Posterior cingulate gyrus (tissue), 11 donors: ENCODE measurements at places on chromosomes 1 and 21.

DNA sequence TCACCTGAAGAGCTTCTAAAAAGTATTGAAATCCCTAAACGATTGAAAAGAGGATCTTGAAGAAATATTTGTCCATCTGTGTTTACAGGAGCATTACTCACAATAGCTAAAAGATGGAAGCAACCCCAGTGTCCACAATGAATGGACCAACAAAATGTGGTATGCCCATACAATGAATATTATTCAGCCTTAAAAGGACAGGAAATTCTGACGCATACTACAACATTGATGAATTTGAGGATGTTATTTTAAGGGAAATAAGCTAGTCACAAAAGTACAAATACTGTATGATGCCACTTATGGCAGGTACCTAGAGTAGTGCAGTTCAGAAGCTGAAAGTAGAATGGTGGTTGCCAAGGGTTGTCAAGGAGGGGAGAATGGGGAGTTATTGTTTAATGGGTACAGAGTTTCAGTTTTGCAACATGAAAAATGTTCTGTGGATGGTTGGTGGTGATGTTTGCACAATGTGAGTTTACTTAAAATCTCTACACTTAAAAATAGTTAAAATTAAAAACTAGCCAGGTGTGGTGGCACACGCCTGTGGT, 37.1 kb upstream of the GADD45A start:
- DNase-seq: no peak

DNA sequence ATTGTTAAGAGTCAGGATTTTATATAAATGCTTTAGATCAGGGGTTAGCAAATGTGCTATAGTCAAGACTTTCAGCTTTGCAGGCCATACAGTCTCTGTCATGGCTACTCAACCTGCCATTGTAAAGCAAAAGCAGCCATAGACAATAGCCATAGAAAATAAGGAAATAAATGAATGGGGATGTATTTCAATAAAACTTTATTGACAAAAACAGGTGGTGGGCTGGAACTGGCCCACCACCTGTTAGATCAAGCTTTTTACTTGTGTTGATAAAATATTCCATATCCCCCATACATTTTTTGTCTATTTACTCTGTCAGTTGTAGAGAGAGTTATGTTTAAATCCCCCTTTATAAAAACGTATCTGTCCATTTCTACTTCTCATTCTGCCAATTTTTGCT, 98.9 kb downstream of the HIVEP3 start:
- DNase-seq: no peak

DNA sequence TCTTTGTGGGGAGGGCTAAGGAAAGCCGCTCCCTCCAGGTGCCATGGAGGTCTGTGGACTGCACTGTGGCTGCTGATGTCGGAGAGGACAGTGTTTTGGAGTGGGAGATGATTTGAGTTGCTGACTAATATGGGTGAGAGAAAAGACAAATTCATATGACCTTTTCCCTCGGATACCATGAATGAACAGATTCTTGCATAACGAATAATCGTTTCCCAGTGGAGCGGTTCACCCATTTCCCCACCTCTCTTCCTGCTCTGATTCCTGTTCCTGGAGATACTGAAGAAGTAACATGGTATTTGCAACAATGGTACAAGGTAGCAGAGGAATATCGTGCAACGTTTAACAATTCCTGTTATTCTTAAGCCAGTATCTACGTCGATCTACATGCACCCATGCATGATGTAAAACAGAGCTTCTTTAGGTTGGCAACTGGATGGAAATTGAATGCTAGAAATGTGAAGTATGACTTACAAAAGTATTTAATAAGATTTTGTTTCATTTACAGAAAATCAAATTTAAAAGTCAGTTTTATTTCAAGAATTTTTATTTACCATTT, 227.1 kb downstream of the TOMM20 start:
- no peak for DNase-seq

- DNase-seq: no peak
Observed at GRCh38 chr21:17441370-17441769, 71.5 kb upstream of the CXADR start.

- DNase-seq: no peak
Observed at GRCh38 chr1:201904579-201904978, 15.9 kb downstream of the SHISA4 start.

DNA sequence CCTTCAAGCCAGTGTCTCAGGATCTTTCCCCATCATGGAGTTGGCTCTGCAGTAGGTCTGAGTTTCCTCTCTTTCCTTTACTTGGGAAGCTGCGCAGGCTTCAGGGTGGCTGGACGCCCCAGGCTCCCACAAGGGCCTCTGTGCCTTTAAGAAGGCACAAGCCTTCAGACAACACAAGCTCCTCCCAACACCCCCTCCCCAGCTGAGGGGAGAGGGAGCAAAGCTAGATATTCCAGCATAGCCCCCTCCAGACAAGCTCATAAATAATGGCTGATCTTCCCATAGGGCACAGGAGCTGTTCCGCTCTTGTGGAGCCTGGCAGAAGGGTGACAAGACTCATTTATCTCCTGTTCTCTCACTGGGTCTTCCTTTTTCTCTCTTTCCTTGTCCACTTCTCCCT, 27.9 kb upstream of the ATP2B4 start:
- peak; percentile 25 for DNase-seq

DNA sequence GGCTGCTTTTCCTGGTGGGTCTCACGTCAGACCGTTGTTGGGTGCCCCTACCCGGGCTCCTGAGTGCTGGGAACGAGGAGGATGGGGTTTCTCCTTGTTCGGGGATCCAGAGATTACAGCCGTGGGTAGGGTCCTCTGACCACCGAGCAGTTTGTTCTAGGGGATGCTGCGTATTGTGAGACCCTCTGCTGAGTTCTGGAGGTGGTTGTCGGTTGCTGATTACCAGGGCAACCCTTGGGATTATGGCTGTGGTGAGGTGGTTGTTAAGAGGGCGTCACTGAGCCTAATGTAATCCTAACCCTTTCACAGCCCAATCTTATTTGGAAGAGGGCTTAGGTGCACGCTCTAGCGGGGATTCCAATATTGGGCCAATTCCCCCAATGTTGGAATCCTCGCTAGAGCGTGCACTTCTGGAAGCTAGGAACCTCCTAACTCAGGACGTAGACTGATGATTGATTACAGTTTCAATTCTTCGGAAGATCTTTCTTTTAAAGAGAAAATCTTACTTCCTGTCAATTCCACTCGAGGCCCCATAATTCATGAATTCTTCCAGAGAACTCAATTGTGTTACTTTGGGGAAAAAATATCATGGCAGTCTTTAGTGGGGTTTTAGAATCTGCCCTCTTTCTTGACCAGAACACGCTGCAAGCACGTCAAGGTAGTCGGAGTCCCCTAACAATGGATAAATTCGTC, 483 bp downstream of the TCEANC2 start:
- DNase-seq: no peak

- no peak for DNase-seq
Observed at GRCh38 chr1:6911974-6912373, 126.7 kb downstream of the CAMTA1 start.

GRCh38 chr21:42373196-42373907, 7.0 kb upstream of the TFF1 start:
- no peak for DNase-seq

DNA sequence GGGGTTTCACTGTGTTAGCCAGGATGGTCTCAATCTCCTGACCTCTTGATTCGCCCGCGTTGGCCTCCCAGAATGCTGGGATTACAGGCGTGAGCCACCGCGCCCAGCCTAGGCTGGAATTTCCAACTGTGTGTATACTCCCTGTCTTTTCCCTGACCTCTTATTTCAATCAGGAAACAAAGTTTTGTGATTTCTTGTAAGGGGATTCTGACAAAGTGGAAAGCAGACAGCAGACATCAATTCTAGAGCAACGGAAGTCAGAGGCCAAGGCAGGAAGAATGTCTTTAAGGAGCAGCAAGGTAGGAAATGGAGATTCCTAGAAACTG, 36.0 kb upstream of the SLC44A3 start:
- no peak for DNase-seq

GRCh38 chr1:185566995-185567394, 167.2 kb upstream of the HMCN1 start:
- no peak for DNase-seq

DNA sequence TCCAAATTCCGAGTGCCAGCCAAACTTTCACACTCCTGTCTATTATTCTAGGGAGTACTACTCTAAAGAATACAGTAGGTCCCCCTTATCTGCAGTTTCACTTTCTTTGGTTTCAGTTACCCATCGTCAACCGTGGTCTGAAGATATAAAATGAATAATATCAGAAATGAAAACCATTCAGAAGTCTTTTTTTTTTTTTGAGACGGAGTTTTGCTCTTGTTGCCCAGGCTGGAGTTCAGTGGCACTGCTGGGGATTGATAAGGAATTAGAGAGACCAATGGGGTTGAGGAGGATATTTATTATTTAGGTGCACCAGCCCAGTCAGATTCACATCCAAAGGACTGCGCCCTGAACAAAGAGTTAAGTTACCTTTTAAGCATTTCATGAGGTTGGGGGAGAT, 52.9 kb upstream of the SRSF10 start:
- DNase-seq: no peak

DNA sequence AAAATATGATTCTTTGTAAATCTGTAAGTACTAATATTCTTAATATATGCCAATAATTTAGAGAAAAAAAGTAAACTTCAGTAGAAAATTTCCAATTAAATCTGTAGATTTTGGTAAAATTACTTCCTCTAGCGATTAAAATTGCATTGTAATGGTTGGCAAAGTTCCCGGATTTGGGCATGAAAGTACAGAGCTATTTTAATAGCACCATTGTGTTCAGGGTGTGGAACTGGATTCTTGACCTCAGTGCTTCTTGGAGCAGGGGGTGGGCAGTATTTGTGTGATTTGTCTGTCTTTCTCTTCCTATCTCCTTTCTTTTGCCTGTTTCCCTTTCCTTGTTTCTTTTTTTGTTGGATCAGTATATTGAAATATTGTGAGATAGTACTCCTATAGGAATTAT, 72.1 kb downstream of the DNM3 start:
- DNase-seq: no peak

DNA sequence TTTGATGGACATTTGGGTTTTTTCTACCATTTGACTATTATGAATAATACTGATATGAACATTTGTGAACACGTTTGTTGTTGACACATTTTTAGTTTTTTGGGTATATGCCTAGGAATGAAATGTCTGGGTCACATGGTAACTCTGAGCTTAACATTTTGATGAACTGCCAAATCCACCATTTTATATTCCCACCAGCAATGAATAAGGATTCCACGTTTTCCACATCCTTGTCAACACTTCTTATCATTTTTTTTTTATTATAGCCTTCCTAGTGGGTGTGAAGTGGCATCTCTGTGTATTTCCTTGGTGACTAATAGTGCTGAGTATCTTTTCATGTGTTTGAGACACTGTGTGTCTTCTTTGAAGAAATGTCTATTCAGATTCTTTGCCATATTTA, 67.6 kb downstream of the RASAL2 start:
- DNase-seq: no peak

DNA sequence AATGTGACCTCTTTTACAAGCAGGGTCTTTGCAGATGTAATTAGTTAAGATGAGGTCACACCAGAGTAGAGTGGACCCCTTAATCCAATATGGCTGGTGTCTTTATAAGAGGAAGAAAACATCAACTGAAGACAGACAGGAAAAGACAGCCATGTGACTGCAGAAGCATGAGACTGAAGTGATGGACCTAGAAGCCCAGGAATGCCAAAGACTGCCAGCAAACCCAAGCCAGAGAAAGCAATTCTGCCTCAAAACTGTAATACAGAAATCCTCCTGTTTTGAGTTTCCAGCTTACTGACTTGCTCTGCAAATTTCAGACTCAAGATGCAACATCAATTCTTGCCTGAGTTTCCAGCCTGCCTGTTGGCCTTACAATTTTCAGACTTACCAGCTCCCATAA, 17.3 kb downstream of the ENAH start:
- no peak for DNase-seq

- no peak for DNase-seq
Observed at GRCh38 chr1:221100611-221101010, 221.4 kb downstream of the HLX start.

- DNase-seq: no peak
Observed at GRCh38 chr21:29248124-29248523, 50.6 kb upstream of the BACH1 start.

DNA sequence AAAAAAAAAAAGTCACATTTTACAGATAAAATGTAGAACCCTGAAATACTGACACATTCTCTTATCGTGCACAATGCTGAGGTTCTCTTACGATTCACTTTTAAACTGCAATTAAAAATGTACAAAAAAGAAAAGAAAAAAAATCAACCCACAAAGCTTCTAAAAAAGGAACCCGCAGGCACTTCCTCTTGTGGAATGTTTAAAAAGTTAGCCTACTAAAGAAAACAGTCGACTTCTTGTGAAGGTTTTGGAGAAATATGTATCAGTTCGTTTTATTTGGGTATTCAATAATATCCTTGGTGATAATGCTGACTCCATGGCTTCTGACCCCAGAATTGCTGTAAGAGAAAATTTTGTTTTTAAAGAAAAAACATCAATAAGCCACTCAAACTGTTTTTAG, 10.2 kb downstream of the HNRNPU start:
- no peak for DNase-seq

DNA sequence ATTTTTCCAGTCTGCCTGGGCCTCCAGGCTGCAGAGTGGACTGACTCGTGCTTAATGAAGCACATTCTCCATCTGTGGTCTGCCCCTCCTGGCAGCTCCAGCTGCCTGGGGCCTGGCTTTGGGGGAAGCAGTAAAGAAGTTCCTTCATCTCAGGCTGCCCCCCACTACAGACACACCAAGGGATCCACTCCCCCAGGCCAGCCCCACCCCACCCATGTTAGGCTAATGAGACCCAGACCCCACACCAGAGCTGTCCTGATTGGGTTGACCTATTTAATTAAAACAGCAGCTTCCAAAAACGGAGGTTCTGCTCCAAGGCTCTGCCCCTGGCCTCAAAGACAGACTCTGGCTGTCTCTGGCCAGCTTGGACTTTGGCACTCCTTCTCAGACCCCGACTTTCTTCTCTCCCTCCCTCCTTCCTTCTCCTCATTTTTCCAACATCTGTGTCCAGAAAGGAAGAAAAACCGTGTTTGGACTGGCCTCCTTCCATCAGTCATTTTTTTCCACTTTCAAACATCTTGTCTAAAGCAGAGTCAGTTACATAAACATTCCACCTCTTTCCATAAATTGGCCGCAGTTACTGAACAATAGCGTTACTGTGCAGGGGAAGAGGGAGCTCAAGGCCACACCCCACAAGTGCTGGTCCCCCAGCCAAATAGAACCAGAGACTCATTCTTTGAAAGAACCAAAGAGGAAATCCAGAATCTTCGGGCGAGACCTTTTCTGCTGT, 29.7 kb downstream of the SERTAD4 start:
- no peak for DNase-seq

- no peak for DNase-seq
Observed at GRCh38 chr1:36330940-36331339, 7.5 kb upstream of the EVA1B start.

DNA sequence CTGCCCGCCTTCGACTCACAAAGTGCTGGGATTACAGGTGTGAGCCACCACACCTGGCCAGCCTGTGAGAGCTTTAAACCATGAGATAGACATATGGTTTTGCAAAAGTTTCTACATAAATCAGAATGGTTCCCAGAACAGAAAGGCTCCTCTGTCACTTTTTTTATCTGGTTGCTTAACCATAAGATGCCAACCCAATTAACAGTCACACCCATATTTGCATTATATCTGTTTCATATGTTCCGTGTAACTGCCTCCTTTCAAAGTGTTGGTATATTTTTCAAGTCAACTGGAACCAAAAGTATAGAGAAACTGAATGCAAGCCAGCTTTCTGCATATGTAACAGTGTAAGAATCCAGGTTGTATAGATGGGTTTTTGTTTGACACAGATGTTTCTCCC, 23.7 kb upstream of the RCC1 start:
- no peak for DNase-seq
